ENCODE measurements at places on chromosomes 1 and 21. TPM values are rescaled to one million over a fixed set of nuclear protein-coding genes. Genes with fewer than 3 reads are reported as not detected.

Gene C1orf87
- total RNA-seq = 0.17 TPM

- DNase-seq = no peak
Measured at GRCh38 chr1:31920956-31921355, 17.2 kb downstream of the PTP4A2 start.

- DNase-seq = peak; percentile 63
Measured at GRCh38 chr1:246450611-246451251, 56.3 kb downstream of the SMYD3 start.

- DNase-seq = peak; percentile 25
Measured at GRCh38 chr1:83090195-83090594, 908.7 kb downstream of the TTLL7 start.

DNA sequence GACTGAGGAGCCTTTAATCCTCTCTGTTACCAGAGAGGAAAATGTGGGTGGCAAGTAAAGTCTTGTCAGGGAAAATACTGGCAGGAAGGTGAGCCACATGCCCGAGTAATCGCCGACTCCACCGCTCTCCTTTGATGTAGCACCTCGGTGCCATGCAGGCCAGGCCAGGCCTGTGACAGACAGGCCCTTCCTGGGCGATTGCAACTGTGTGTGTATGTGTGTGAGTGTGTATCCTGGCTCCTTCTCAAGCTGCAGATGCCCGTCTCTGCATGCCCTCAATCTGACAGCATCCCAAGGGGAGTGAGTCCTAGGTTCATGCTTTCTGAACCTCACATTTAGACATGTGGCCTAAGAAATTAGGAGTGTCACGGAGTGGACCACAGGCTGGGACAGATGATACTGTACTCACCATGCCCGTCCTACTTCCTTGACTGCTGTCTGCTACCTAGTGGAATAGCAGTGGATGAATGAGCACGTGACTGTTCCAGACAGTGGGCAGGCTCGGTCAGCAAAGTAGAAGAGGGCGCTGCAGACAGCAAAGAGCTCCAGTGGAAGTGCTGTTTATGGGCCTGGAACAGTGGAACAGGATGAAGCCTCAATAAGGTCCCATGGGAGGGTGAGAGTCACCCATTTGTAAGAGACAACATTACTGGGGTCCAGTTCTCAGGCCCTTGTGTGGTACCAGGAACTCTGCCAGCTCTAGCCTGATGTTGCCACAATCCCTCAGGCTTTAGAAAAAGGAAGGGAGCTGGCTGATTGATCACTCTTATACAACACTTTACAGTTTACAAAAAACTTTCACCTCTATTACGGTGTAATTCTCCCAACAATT, 25.3 kb downstream of the SERTAD4 start:
- peak; percentile 73 for DNase-seq

Gene DMRTA2
- not detected for total RNA-seq

GRCh38 chr1:85090225-85090624, 41.9 kb upstream of the MCOLN3 start:
- DNase-seq = no peak

- no peak for DNase-seq
Measured at GRCh38 chr1:96565546-96565945, 156.0 kb upstream of the PTBP2 start.

Gene KCNK1
- 11.2 TPM for total RNA-seq
